ENCODE measurements at places on chromosomes 6 and 20.

- DNase-seq = no peak
Measured at GRCh38 chr6:156457601-156458000, 319.6 kb upstream of the ARID1B start.

GRCh38 chr6:84867521-84867920 is 103.1 kb upstream of the TBX18 start:
- no peak for DNase-seq

GRCh38 chr6:21898107-21898796 is 304.7 kb downstream of the SOX4 start:
- DNase-seq = no peak

- no peak for DNase-seq
Measured at GRCh38 chr20:13249118-13249797, 28.2 kb downstream of the ISM1 start.

DNA sequence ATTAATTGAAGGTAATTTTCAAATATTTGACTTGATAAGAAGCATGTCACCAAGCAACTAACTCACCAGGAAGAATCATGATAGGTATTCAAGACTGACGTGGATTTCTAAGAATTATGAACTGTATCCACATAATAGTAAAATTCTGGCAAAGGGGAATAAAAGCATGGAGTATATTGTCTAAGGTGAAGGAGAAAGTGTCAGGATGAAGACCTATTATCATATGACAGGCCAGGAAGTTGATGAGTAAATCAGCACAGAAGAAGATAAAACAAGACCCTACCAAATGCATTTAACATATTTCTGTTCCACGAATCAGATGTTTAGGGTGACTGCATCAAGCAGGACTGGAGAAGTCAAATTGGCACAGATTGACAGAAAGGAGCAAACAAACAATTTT is 362.7 kb upstream of the MMS22L start:
- DNase-seq = no peak

DNA sequence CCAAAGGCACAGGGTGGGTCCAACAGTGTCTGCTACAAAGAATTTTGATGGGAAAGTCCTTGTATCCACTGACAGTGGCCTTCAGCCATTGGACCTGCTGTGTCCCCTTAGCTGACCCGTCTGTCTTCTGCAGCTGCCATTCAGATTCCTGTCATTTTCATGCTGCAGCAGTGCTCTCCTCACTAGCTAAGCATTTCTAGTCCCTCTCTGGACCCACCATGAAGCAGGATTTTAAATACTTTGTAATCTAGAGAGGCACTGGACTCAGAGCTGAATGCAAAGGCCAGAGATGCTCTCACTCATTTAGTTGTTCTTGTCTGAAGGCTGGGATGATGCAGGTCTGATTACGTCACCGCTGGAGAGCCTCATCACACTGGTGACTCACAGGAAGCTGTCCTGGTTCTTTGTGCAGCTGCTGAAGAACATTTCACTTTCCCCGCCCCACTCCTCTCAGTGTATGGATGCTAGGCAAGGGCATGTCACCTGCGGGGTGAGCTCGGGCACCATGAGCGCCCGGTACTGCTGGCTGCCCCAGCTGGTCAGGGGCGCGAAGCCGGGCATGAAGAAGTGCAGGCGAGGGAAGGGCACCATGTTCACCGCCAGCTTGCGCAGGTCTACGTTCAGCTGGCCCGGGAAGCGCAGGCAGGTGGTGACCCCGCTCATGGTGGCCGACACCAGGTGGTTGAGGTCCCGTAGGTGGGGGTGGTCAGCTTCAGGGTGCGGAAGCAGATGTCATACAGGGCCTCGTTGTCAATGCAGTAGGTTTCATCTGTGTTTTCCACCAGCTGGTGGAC is 19.4 kb upstream of the TUBB2A start:
- no peak for DNase-seq

DNA sequence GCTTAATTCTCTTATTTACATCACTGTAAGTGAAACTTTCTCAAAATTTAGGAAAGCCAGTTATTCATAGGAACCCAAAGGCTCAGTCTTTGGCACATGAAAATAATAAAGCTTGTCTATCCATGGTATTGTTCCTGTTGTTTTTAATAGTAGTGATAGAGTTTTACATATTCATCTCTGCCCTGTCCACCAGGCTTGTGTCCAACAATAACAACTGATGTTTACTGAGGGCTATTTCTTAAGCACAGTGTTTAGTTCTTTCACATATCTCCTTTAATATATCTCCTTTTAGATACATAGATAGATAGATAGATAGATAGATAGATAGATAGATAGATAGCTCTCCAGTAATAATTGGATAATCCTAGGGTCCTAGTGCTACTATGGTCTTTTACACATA is 34.2 kb downstream of the FOXQ1 start:
- no peak for DNase-seq

DNA sequence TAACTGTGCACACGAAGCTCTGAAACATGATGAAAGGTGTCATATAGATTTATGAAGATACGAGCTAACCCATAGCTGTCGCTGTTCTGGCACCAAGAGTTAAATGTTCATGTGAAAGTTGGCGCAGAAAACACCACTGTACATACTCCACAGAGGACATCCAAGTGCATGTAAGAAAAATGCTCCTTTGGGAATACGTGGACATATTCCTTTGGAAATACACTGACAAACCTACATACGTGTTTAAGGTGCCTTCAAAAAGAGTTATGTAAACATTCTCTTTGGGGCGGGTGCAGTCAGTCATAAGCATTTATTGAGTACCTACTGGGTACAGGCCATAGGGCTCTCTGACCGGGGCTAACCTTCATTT is 723 bp upstream of the ARID1B start:
- no peak for DNase-seq

- no peak for DNase-seq
Measured at GRCh38 chr20:24702501-24703283, 233.3 kb downstream of the SYNDIG1 start.

GRCh38 chr6:25351485-25351884 is 72.3 kb downstream of the CARMIL1 start:
- no peak for DNase-seq

GRCh38 chr6:37174515-37175331 is 4.8 kb downstream of the PIM1 start:
- no peak for DNase-seq

- DNase-seq = no peak
Measured at GRCh38 chr20:17735959-17736621, 36.3 kb downstream of the BANF2 start.

- no peak for DNase-seq
Measured at GRCh38 chr6:155314773-155315515, 660 bp upstream of the TFB1M start.

DNA sequence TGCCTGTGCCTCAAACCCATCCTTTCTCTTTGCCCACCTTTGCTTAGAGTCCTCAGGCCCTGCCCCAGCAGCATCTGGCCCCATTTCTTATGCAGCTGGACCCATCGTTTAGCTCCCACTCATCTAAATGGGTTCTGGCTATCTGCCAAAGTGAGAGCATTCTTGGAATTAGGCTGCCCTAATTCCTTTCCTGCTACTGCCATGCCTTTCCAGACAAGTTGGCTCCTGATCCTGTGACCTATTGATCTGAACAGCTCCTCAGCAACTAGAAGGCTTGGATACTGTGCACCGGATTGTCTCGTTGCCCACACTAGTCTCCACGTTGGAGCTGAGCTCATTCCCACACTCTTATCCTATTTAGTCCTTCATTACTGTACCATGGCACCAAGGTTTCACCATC is 22.9 kb downstream of the DZANK1 start:
- DNase-seq = no peak

DNA sequence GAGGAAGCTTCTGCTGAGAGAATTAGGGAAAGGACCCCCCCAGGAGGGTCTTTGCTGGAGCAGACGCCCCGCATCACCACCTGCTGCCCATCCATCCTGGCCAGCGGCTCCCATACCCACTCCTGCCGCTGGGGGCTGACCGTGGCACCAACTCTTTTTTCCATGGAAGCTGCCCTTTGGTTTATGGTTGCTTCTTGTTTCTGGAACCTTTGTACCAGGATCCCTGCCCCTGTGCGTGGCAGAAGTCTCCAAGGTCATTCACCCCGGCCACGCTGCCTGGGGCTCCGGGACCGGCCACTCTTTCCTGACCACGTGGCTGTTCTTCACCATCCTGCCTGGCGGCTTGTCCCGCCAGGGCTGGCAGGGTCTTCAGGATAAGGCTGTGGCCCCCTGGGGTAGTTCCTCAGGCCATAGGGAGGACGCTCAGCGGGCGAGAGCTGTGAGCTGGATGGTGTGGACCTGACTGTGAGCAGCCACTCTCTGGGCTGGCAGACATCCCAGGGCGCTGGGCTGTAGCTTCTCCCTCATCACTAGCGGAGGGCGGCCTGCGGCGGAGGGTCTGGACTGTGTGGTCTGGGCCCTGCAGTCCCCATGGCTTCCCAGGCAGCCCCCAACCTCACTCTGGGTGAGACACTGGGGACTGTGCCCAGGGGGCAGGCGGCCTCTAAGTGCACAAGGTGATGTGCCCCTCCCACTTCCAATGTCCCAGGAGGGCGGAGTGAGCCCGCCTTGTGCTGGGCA is 22.8 kb upstream of the RBBP8NL start:
- no peak for DNase-seq

GRCh38 chr6:153028963-153029362 is 26.5 kb upstream of the MTRF1L start:
- no peak for DNase-seq

DNA sequence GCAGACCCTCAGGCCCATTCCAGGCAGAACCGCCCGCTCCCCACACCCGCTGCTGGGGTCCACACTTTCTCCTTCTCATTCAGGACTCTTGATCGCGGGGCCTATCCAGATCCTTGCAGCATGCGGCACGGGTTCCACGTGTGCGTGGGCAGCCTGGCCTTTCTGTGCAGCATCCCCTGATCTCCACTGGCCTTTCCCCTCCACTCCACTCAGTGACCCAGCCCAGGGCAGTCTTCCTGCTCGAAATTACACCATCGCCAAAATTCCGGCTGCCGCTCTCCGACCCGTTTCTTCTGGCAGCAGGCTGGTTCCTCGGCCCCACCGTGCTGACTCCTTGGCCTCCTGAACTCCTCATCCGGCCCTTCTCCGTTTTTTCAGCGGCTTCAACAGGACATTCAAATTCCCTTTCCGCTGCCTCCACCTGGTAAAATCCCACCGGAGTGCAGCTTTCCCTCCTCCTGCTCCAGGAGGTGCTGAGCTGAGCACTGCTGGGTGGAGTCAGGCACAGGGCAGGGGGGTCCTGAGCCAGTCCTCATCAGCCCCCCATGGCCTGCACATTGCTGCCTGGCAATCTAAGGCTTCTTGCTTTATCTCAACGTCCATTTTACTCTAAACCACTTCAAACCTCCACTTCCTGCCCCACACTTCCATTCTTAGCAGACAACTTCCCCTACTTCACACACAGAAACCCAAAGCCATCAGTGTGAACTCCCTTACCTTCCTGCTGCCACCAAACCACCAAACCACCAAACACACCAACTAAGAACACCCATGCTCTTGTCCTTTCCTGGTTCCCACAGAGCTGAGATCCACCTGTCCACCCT is 9.0 kb downstream of the SFT2D1 start:
- DNase-seq = no peak

- no peak for DNase-seq
Measured at GRCh38 chr6:119862719-119863118, 513.2 kb upstream of the MAN1A1 start.

GRCh38 chr6:118678866-118679265 is 27.5 kb upstream of the CEP85L start:
- DNase-seq = no peak

DNA sequence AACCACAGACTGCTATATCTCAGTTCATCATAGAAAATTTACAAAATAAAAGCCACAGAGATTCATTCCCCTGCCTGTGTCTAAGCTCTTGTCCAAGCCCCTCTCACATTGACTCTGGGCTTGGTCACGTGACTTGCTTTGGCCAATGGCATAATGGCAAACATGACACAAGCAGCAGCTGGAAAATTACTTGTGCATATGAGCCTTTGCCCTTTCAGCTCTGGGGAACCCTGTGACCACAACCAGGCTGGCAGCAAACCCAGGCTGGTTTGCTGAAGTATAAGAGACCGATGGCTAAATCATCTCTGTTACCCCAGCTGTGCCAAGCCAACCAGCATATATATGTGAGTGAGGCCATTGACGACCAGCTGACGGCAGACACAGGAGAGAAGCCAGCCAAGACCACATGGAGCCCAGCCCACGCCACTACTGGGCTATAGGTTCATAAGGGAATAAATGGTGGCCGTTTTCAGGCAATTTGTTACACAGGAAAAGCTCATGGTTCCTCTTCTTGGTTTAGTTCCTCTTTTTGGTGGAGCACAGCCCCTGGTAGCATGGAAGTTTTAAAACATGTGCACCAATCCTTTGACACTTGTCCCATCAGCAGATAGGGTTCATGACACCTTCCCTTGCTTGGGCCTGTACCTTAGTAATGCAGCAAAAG is 31.8 kb upstream of the RSPO4 start:
- DNase-seq = no peak

- DNase-seq = no peak
Measured at GRCh38 chr20:62625921-62626547, 16.3 kb upstream of the SLCO4A1 start.

DNA sequence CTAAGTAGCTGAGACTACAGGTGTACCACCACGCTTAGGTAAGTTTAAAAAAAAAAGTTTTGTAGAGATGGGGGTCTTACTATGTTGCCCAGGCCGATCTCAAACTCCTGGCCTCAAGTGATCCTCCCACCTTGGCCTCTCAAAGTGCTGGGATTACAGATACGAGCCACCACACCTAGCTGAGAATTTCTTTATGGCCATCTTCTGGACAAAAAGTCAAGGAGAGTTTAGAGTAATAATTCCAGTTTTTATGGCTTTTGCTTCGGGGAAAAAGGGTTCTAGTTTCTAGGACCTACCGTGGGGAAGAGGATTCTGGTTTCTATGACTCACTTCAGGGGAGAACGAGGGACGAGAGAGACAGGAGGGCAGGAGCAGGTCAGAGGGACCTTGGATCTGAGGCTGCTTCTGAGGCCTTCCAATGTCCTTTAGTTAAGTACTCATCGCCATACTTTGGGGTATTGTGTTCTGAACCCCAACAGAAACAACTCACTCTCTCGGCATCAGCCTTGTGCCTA is 69.3 kb upstream of the IER3 start:
- no peak for DNase-seq

Measured in activated T-helper 1 cell treated with Interleukin-2 at 50 U/mL for 16 hours (primary cell).